ENCODE measurements at places on chromosomes 5 and 9. TPM values are rescaled to one million over a fixed set of nuclear protein-coding genes. Genes with fewer than 3 reads are reported as not detected.
A peak's percentile ranks its signal among the peaks of the same experiment; 100 is the strongest.

Gene PTPN3
- 6.3 TPM for total RNA-seq

GRCh38 chr9:16039218-16039987, 486.6 kb downstream of the CCDC171 start:
- H3K27ac ChIP-seq: no peak overlapping the region
- peak; percentile 41 for DNase-seq
- H3K36me3 ChIP-seq: no peaks in the 10 kb centered on the region
- no peaks in the 10 kb centered on the region for H3K4me1 ChIP-seq

- no peaks in the 10 kb centered on the region for H3K27me3 ChIP-seq
- no peak for DNase-seq
- no peak overlapping the region for H3K27ac ChIP-seq
- H3K4me1 ChIP-seq: no peaks in the 10 kb centered on the region
Observed at GRCh38 chr9:84024041-84024575, 43.5 kb downstream of the RMI1 start.

DNA sequence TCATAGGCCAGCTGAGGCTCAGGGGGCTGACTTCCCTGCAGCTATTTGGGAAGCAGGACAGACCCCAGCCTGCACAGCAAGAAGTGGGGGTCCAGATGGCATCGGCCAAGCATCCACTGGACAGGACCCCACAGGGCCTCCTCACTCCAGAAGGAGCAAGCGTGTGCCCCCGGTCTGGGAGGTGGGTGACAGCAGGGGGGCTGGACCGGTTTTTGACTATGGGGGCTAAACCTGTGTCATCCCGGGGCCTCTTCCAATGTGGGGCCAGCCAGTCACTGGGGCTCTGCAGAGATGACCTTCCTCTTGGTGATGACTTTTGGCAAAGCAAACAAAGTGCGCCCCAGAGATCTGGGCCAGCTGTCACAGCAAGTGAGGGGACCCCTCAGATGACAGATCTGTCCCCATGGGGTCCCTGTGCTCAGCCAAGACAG, 163.9 kb downstream of the OLFM1 start:
- H3K36me3 ChIP-seq: no peaks in the 10 kb centered on the region
- no peaks in the 10 kb centered on the region for H3K4me1 ChIP-seq
- H3K4me3 ChIP-seq: no peak overlapping the region
- peaks cover 13% of the 10 kb centered on the region for H3K27me3 ChIP-seq

Data from MCF 10A (cell line).